ENCODE measurements at places on chromosomes 12 and 14.

GRCh38 chr12:124493809-124494750 is 73.3 kb downstream of the NCOR2 start:
- peak; percentile 59 for DNase-seq

- DNase-seq = no peak
These were observed 124.4 kb downstream of the DAD1 start for GRCh38 chr14:22464422-22465142.

DNA sequence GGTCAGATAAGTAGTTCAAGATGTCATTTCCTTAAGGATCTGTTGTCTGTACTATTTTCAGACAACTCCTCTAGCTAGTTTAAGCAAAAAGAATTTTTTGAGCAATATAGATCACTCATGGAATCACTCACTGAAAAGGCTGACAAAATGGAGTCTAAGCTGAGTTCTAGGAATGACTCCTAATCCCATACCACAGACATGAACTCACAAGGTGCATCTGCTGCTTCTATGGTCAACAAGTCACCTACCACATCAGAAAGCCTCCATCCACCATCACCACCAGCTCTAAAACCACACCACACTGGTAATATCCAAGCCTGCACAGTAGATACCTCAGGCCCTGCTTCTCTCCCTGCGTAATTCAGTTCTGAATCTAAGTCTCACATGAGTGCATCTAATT is 33.0 kb downstream of the PWP1 start:
- no peak for DNase-seq

GRCh38 chr14:93879362-93879983 is 47.7 kb upstream of the FAM181A start:
- DNase-seq = no peak

- no peak for DNase-seq
These were observed 196.6 kb upstream of the DIO3 start for GRCh38 chr14:101364503-101365328.

- DNase-seq = no peak
These were observed 7.4 kb upstream of the C14orf180 start for GRCh38 chr14:104572024-104572626.

GRCh38 chr12:10994307-10994706 is 3.8 kb downstream of the TAS2R20 start:
- no peak for DNase-seq

GRCh38 chr12:122944605-122945592 is 21.4 kb downstream of the ABCB9 start:
- no peak for DNase-seq

GRCh38 chr12:102067574-102068258 is 5.9 kb upstream of the WASHC3 start:
- no peak for DNase-seq

DNA sequence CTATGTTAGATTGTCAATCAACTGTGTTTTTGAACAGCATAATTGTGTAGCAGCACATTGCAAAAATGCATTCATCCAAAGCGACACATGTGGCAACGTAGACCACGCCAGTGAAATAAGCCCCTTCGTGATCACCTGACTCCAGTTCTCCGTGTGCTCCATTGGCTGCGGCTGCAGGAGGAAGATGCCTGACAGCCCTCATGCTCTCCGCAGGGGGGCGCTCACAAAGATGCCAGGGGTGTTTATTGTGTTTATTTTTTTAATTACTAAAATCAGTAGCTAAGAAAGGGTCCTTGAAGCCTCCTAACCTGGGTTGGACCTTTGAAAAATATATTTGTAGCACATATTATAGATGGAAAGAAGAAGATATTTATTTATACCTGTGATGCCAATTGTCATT is 116.3 kb downstream of the SLC15A4 start:
- DNase-seq = no peak

GRCh38 chr14:55416866-55417265 is 5.2 kb upstream of the ATG14 start:
- no peak for DNase-seq

DNA sequence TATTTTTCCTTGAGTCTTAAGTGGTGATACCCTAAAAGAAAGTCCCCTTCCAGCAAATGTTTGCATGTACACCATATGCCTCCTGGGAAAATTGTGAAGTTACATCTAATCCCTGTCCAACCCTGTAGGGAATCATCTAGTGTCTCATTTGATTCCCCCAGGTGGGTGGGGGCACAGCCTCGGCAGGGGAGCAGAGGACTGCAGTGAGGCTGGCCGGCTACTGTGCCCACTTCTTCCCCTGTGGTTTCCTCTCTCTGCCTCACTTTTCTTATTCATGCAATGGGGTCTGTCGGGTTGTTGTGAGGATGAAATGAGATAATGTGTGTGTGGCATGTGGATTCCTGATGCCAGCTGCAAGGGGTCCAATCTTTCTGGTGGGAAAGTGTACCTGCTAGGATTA is 6.0 kb downstream of the PAPLN start:
- no peak for DNase-seq

- no peak for DNase-seq
These were observed 55.8 kb downstream of the CMAS start for GRCh38 chr12:22101749-22102243.

- no peak for DNase-seq
These were observed 43.7 kb upstream of the PHC1 start for GRCh38 chr12:8870586-8870985.

GRCh38 chr12:41739066-41739465 is 405.6 kb downstream of the GXYLT1 start:
- no peak for DNase-seq

DNA sequence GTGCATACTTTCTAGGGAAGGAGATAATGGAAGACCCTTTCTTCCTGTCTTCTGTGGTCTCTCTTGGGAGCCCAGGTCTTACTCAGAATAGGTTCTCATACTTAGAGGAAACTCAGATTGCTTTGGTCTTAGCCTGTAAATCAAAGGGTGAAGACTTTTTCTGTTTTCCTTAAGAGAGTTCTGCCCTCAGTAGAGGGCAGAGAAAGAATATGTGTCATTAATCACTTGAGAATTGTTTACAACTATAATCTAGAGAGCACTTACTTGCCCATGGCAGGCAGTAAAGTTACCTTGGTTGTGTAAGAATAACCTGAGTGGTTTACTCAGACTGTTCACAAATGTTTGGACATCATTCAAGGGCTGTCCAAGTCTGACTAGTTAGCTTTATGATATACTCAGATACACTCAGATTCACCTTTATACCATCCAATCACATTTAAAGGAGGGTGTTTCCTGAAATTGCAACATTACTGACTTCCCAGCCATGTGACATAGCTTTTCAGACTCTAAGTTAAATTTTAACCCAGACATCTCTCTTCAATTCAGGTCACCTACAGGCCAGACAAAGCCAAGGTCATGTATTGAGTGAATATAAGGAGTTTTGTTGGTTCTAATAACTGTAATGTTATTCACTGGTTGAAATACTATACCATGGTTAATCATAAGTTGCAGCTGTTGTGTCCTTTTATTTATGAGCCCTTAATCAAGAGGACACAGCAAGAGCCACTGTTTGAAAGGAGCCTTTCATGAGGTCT is 372.2 kb downstream of the RAD51B start:
- DNase-seq = no peak

DNA sequence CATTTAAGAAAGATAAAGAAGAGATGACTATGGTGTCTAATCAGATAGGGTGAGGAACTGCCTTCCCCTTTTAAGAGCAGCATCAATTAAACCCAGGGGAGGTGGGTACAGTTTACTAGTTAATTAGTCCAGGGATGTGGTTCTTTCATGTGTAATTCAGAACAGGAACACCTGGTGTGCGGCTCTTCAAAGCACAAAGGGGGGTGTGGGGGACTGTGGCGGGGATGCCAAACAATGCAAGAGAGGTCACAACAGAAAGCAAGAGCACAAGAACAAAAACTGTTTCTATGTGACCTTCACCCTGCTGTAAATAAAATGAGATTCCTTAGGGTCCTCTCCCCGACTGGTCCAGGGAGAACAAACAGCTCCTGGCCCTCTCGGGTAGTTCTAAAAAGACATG is 183.9 kb upstream of the SOX5 start:
- no peak for DNase-seq

DNA sequence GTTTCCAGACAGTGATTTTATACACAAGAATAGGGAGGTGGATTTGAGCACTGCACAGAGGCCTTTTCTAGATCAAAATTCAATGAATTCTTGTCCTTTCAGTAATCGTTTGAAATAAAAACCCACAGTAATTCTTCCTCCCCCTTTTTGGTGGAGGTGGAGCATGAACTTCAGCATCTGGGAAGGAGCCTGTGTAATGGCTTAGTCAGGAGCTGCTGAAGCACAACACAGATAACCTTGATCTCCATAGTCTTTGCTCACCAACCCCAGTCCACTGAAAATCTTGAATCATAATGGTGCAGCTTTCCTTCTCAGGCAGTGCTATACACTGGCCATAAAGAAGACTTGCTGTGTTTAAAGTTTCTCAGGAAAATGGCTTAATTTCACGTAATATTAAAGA is 6.4 kb upstream of the TBPL2 start:
- DNase-seq = no peak

DNA sequence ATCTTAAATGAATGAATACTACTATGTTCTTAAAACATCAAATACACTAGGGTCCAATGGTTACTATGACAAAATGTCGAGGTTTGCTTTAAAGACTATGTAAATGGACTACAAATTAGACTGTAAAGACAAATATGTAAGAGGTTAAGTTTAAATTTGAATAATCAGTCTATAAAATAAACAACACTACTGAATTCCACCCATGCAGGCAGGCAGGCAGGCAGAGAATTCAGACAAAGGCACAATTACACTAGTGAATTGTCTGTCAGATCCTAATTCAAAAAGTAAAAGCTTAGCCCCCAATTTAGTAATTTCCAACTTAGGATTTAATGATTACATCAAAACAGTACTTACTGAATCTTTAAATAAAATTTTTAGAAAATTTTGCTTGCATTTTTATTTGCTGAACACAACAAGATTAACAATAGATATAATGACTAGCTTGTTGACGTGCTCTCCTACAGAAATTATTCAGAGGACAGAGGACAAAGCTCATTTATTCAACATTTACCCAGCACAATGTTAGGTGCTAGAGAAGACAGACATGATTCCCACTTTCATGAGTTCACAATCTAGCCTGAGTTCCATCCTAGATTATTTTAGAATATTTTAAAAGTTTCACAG is 97.4 kb downstream of the CDK17 start:
- DNase-seq = no peak

- DNase-seq = peak; percentile 22
These were observed 16.4 kb upstream of the RAB35 start for GRCh38 chr12:120132863-120133385.

DNA sequence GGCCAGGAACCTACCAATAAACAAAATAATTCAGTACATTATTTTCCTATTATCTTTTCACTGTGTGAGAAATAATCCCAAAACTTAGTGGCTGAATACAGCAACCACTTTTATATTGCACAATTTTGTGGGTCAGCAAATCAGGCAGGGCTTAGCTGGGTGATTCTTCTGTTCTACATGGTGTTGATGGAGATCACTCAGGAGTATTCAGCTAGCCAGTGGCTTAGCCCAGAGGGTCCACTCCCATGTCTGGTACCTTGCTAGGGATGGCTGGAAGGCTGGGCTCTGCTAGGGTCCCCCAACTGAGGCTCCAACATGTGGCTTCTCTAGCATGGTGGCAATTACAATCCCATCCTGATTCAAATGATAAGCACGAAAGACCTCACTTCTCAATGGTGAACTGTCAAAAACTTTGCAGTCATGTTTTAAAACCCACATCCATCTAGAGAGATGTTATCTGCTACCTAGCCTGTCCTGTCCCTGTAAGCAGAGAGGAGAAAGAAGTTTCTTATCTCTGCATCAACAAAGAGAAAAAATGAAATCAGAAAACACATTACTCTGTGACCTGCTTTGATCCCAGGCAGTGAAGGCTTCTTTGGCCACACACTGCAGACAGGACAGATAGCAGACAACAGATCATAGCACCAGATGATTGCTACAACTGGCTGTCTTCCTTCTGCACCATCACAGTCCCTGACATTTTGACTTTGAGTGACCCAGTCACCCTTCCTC is 51.0 kb upstream of the MYL2 start:
- no peak for DNase-seq

- no peak for DNase-seq
These were observed 26.2 kb downstream of the ZCRB1 start for GRCh38 chr12:42299392-42300308.

- no peak for DNase-seq
These were observed 7.0 kb downstream of the SLC48A1 start for GRCh38 chr12:47779943-47780504.

GRCh38 chr14:94681300-94682060 is 69.3 kb downstream of the SERPINA3 start:
- DNase-seq = no peak

DNA sequence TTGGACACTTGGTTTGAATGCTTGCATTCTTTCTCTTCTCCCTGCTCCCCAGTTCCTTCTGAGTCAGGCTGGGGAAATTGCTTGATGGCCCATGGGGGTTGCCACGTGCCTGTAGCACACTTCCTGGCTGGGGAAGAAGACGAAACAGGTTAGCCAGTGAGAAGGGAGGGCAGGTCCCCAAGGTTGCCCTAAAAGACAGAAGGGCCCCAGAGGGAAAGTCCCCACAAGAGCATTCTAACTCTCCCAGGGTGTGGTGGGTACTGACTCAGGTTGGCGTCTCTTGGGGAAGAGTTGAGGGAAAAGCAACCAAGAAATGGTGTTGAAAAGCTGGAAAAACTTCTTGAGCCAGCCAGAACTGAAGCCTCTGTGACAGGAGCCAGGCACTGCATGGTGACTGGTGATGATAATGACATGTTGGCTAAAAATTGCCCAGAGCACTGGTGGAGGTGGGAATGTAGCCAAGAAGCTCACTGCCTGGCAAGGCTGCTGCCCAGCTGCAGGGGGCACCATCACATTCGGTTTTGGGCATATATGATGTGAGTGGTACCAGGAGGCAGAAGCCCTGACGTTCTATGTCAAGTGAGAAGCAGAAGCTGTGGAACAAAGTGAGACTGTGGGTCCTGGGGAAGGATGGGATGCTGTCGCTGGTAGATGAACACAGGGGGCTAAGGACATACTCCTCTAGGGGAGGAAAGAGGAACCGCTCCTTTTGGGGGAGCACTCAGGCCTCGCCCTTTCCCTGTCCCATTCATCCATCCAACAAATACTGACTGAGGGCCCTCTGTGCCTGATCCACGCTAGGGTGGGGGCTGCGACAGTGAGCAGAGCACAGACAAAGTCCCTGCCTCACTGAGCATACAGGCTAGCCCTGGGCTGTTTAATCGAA is 8.1 kb upstream of the RABGGTA start:
- DNase-seq = peak; percentile 54

DNA sequence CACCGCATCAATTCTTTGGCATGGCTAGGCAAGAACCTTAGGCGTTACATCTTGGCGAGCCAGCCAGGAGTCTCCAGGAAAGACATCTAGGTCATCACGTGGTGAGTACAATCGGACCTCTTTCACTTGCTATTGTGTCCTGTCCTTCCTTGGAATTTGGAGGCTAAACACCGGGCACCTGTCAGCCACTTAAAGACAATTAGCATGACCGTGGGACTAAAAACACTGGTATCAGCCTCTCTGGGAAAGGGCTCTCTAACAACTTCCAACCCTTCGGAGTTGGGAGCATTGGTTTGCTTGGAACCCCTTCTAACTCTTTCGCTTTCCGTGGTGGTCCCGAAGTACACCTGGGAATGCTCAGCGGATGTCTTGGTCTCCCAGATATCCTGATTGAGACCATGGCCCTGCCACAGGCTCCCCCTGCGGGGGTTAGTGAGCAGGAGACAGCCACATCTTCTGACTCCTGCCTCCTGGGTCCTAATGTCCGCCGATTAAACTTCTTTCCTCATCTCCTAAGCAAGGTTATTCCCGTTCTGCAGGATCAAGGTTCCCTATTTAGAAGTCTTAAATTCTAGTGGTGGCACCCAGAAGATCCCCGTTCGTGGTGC is 971.7 kb downstream of the FSCB start:
- no peak for DNase-seq

All from activated B cell treated with CpG ODN at 0.5 μM for 24 hours (primary cell).